ENCODE measurements at places on chromosomes 6 and 20.

- DNase-seq: no peak
Observed at GRCh38 chr20:39946931-39947330, 742.1 kb downstream of the MAFB start.

GRCh38 chr6:11323666-11324452, 91.4 kb upstream of the NEDD9 start:
- DNase-seq: no peak

- no peak for DNase-seq
Observed at GRCh38 chr20:40657526-40657925, 31.5 kb downstream of the MAFB start.

GRCh38 chr6:106181664-106182418, 95.7 kb downstream of the PRDM1 start:
- no peak for DNase-seq

GRCh38 chr6:161963634-161964234, 689.9 kb upstream of the AGPAT4 start:
- no peak for DNase-seq

DNA sequence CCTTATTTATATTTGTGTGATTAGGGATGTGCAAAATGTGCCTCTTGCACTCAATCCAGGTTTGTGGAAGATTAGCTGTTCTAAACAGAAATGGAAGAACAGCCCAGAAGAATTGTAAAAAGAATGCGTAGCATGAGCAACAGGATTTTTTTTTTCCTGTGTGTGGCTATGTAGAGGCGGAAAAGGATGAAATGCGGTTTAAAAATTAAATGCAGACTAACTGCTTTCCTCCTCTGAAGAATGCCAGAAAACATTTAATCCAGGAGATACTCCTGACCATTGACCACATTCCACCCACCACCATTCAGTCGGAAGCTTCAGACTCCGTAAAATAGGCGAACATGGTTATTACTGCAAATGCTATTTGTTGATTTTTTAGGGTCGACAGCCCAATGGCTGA, 83.4 kb downstream of the BMP6 start:
- DNase-seq: peak; percentile 40

DNA sequence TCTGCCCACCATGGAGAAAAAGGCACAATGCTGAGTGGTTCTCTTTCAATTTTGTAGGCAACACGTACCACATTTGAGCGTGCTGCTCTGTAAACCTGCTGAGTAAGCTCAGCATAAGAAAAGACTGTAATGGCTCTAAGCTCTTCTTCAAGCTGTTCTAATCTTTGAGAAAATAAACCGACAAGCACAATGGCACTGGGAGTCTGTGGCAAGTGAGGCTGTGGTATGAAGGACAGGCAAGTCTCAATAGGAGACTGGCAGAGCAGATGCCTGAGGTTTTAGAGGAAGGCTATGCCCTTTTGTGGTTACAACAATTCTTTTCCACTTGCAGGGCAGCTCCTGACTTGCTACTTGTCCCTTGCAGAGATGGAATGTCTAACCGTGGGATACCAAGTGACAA, 136.7 kb upstream of the EXOC2 start:
- DNase-seq: no peak
